Hepatocyte (in vitro differentiated cells): ENCODE measurements at places on chromosomes 16 and 17.

- no peak for DNase-seq
These were observed 1.7 kb downstream of the CORO1A start for GRCh38 chr16:30184891-30185682.

DNA sequence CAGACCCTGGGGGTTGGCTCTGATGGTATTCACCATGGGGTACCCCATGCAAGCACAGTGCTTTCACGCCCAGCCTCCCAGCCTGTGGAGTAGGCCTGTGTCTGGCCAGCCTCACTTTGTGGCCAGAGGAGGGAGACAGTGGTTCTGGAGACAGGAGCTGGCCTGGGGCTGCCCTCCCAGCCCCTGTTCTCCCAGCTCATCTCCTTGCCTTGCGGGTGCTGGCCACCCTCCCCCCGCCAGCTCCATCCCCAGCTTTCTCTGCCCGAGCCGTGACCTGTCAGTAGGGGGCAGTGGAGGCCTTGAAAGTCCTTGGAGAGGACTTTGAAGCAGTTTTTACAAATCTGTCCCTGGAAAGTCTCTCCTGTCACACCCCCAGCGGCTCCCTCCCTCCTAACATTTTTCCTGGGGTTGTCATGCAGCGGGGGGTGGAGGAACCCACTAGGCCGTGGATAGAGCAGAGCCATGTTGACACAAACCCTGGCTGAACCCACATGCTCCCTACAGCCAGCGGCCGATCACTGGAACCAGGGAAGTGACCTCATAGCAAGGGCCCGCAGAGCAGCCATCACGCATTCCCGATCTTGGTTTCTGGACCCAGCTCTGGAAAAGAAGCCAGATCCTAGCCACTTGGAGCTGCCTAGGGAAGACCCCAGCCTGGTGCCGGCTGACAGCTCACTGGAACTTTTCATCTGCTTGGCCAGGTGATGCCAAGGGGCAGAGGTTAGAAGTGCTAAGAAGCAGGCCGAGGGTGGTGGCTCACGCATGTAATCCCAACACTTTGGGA is 289.4 kb downstream of the SEC14L1 start:
- DNase-seq, result peak; percentile 95

DNA sequence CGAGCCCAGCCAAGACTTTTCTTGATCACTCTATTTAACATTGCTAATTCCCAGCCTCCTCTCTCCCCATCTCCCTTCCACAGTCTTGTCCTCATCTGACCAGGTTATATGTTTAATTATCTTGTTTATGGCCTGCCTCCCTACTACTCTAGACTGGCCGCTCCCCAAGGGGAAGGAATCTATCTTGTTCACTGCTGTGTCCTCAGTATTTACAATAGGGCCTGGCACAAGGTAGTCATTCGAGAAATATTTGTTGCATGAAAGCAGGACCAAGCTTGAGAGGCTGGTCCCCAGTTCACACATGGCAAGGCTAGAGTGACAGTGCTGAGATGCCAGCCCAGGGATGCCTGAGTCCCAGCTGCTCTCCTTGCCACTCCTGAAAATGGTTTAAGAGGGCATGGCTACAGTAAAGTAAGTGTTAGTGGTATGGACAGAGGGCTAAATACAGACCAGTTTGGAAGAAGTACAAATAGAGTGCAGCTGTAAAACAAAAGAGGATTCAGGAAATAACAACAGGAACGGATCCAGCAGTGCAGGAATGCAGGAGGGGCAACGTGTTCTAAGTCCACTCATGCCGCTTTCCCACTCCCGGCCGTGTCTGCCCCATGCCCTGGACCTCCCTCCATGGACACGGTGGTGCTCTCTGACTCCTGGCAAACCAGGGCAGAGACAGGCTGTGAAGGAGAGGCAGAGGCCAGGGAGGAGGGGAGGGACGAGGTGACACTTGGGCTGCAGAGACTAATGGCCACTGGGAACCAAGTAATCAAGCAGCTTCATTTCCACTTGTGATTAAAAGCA is 65.6 kb downstream of the TOM1L2 start:
- DNase-seq, result no peak

GRCh38 chr17:47096343-47096742 is 92.8 kb downstream of the CDC27 start:
- DNase-seq, result no peak

DNA sequence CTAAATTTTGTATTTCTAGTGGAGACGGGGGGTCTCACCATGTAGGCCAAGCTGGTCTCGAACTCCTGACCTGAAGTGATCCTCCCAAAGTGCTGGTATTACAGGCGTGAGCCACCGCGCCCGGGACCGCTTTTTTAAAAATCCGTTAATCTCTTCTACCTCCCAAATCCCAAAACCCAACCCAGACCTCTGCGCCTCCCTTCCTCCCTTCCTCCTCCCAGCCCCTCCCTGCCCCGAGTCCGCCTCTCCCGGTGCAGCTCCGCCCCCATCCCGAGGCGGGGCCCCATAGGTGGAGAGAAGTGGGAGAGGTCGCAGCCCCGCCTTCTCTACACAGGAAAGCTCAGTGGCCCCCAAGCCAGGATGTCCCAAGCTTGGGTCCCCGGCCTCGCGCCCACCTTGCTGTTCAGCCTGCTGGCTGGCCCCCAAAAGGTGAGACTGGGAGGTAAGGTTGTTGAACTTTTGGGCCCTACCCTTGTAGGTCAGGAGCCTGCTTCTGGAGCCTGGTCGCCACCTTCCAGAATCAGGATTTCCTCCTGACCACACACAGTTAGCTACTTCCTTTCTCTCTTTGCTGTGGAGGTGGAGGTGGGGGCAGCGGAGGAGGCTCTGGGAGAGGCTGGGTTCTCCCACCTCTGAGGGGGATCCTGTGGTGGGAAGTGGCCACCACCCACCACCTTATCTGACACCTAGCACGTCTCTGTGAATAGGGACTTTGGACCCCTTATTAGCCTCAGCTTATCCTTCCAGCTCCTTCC is at the start of gene TMEM92:
Gene TMEM92 (plus strand): TSS at position 325 of the 755 bp plus-strand sequence. CDS start 36 bp downstream, at position 361.
- DNase-seq, result peak; percentile 86

- no peak for DNase-seq
These were observed 36.1 kb upstream of the SLC25A19 start for GRCh38 chr17:75325348-75325747.

- no peak for DNase-seq
These were observed 38.0 kb downstream of the SLC5A11 start for GRCh38 chr16:24883714-24884151.

- no peak for DNase-seq
These were observed 5.8 kb upstream of the MYADML2 start for GRCh38 chr17:81952792-81953228.

DNA sequence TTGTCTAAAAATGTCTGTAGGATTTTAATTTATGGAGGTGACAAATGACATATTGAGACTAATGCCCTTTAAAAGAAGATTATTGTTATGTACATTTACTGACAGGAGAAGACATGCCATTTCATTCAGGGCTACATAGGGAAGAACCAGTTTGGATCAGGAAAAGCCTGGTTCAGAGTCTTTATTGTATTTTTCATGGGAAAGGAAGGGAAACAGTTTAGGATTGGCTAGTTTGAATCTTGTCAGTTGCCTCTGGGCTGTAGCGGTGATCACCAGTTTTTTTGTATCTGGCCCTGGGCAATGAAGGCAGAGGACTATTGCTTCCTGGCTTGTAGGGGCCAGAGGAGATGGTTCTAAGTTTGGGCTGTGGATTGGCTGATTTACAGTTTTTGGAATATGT is 31.8 kb downstream of the NSRP1 start:
- DNase-seq, result no peak

DNA sequence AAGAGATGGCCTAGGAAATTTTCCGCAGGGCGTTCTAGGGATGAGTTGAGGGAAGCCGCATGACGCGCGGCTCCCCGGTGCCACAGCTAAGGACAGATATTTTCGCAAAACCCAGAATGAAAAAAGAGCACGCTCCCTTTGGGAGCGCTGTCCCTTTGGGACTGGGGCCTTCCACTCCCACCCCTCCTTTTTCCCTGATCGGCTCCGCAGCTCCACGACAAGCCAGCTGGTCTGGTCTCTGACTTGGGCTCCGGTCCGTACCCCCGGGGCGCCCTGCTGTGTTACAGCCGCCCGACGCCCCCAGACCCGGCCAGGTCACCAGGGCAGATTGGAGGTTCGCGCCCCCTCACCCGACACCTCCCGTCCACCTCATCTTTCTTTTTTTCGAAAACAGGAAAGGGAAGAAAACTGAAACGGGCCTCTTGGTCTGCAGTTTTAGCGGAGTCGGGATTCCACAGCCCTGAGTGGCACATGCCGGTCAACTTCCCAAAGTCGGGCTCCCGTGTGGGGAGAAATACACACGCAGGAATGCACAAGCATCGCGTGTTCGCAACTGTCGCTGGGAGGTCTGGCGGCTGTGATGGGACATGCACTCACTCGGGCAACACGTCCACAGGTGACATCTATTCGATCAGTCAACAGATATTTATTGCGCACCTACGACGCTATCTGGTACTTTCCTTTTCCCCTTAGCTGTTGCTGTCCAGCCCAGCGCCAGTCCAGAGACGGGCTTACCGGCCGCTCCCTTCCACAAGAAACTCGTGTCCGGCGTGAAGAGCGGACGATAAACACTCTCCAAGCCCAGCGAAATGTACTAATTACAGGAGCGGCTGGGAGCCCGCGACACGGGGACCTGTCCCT is 3.9 kb upstream of the SOX9 start:
- DNase-seq, result peak; percentile 39

- no peak for DNase-seq
These were observed 70.2 kb downstream of the GRIN2A start for GRCh38 chr16:10112021-10112420.

GRCh38 chr16:80788027-80788426 is 16.4 kb downstream of the CDYL2 start:
- DNase-seq, result no peak

- peak; percentile 77 for DNase-seq
These were observed 13.8 kb downstream of the CTRL start for GRCh38 chr16:67917852-67918236.

GRCh38 chr16:4392382-4393239 is 21.0 kb downstream of the VASN start:
- DNase-seq, result peak; percentile 82

- no peak for DNase-seq
These were observed 75.9 kb downstream of the HS3ST3A1 start for GRCh38 chr17:13525876-13526275.

DNA sequence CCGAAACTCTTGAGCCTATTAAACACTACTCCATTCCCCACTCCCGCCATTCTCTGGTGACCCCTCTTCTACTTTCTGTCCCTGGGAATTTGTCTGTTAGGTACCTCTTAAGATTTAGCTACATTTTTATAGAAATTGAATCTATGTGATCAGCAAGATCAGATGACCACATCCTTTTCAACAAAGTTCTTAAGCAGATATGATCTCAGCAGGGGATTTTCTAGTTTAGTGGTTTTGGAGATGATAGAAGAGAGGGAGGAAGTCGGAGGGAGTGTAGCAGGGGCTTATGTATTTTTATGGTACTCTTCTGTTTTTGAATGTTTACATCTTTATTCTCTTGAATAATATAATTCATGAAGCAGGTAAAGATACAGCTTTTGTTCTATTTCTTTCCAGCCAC is 40.8 kb downstream of the RPA1 start:
- no peak for DNase-seq

DNA sequence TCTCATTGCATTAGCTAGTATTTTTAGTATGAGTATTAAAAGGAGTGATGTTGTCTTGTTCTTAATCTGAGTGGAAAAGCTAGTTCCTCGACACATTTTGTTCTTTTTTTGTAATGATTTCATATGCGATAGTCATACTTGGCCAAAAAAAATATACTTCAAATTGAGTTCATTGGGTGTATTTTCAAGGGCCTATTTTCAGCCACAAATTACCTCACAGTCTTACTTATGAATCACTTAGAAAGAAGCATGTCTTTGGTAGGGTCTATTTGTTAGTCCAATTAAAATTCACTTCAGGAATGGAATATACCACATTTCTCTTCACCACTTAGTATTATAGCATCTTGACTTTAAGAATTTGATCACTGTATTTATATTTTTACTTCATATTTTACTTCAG is 337.2 kb downstream of the CDH11 start:
- DNase-seq, result no peak

GRCh38 chr17:40341808-40342503 is 22.6 kb downstream of the GJD3 start:
- peak; percentile 89 for DNase-seq

DNA sequence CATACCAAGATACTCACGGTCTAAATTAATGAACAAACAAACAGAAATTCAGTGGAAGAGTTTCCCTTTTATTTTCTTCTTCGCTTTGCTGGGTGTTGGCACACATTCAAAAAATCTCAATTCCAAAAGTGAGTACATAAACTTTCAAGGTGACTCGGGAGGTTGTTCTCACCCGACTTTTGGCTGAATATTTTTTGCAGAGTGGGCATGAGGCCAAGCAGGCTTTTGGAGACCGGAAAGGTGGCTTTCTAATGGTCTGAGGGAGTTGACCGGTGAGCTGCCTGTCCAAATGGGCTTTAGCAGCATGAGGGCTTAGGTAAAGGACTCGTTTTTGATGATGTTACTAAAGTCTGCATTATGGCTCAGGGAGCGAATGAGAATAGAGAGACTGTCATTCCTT is 318.7 kb downstream of the CPPED1 start:
- DNase-seq, result no peak

- no peak for DNase-seq
These were observed 603.8 kb upstream of the PSMD7 start for GRCh38 chr16:73692861-73693260.

DNA sequence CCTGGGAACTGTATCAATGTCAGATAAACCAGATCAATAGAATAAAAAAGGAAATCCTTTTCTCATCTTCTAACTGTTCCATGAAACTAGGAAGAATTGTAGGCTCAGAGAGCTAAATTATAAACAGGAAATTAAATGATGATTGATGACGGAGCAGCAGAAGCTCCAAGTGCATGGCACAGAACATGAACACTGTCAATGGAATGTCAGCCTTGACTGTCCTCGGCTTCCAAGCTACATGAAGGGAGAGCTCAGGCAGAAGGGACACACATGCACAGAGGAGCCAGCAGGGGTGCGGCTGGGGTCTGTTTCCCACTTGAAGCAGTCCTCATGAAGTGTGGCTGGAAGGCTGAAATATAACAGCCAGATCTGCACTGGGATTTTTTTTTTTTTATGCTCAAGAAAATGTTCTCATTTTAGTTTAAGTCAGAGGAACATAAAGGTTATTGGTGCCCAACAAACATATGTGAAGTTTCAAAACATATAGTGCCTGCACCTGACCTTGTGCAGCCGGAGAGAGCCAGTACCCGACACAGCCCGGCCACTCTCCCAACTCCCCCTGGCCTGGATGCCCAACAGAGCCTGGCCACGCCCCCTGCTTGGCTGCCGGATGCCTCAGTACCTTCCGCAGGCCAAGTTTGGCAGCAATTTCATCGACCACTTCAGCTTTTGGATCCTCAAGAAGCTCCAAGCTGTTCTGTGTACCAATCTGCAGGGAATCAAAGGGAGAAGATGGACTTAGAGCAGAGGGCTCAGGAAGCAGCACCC is 37.0 kb downstream of the NPLOC4 start:
- no peak for DNase-seq

DNA sequence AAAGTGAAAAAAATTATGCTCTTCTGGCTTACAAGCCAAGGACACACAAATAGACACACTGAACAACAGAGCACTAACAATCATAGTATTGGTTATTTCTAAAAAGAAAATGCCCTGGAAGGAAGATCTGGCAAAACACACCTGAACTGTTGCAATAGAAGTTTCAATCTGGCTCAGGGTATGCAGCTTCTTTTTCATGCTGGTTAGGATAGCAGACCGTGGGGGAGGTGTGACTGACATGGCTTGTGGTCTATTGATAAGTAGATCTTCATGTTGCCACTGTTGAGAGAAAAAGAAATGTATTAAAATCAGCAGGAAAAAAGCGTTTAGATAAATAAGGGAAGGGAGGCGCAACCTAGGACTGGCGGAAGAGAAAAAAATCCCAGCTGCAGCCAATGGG is 26.5 kb upstream of the ARL6IP1 start:
- DNase-seq, result no peak

- DNase-seq, result no peak
These were observed 383.4 kb downstream of the CDH11 start for GRCh38 chr16:64738321-64738960.
